SIG-M5 (cell line): ENCODE measurements at places on chromosomes 6 and 20.

- no peak for DNase-seq
Measured at GRCh38 chr20:35040646-35041045, 52.0 kb downstream of the TRPC4AP start.

- DNase-seq: no peak
Measured at GRCh38 chr6:46612645-46613044, 40.0 kb downstream of the CYP39A1 start.

- no peak for DNase-seq
Measured at GRCh38 chr6:106373502-106374239, 13.2 kb downstream of the CRYBG1 start.

GRCh38 chr6:37699887-37700619 lies 2.4 kb upstream of the MDGA1 start:
- DNase-seq: no peak

GRCh38 chr6:37861452-37861851 lies 41.9 kb downstream of the ZFAND3 start:
- no peak for DNase-seq

GRCh38 chr6:125598422-125598821 lies 151.0 kb upstream of the HEY2 start:
- DNase-seq: peak; percentile 57

- no peak for DNase-seq
Measured at GRCh38 chr6:155110721-155111120, 115.6 kb downstream of the TIAM2 start.

GRCh38 chr6:157977176-157977804 lies 4.4 kb upstream of the SYNJ2 start:
- no peak for DNase-seq

DNA sequence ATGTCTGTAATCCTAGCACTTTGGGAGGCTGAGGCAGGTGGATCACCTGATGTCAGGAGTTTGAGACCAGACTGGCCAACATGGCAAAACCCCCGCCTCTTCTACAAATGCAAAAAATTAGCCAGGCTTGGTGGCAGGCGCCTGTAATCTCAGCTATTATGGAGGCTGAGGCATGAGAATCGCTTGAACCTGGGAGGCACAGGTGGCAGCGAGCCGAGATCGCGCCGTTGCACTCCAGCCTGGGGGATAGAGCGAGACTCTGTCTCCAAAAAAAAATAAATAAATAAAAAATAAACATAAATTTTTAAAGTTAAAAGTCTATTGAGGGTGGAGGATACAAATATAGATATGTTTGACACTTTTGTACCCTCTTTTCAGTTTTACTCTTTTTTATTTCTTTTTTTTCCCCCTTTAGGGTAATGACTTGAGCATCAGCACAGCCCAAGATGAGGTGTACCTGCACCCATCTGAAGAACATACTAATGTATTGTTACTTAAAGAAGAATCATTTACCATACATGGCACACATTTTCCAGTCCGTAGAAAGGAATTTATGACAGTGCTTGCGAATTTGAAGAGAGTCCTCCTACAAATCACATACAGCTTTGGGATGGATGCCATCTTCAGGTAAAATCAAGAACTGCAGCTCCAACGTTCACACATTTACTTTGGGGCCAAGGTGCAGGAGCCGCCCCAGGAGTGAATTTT lies 368.9 kb downstream of the LAMA2 start:
- no peak for DNase-seq

DNA sequence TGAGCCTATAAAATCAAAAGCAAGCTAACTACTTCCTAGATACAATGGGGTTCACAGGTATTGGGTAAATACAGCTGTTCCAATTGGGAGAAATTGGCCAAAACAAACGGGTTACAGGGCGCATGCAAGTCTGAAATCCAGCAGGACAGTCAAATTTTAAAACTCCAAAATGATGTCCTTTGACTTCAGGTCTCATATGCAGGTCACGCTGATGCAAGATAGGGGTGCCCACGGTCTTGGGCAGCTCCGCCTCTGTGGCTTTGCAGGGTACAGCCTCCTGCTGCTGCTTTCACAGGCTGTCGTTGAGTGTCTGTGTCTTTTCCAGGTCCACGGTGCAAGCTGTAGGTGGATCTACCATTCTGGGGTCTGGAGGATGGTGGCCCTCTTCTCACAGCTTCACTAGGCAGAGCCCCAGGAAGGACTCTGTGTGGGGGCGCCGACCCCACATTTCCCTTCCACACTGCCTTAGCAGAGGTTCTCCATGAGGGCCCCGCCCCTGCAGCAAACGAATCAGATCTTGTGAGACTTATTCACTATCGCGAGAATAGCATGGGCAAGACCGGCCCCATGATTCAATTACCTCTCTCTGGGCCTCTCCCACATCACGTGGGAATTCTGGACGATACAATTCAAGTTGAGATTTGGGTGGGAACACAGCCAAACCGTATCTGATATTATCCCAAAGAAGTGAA lies 11.9 kb upstream of the SMIM29 start:
- DNase-seq: no peak

DNA sequence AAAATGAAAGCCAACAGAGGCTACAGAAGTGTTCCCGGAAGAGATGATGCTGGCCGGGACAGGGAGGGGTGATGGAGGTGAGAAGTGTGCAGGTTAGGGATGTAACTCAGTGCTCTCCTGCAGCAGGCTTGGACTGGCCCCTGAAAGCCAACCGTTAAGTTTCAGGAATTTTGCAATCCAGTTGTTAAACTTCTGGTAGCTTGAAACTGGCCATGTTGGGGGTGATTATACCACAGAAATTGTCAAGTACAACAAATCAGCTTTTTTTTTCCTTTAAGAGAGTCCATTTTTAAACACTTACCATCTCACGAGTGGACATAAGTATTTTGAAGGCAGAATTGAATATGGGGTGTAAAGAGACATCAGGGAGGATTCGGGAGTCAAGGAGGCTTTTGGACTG lies 8.8 kb upstream of the SIRPB1 start:
- no peak for DNase-seq

GRCh38 chr6:133166766-133167165 lies 74.4 kb upstream of the EYA4 start:
- no peak for DNase-seq

DNA sequence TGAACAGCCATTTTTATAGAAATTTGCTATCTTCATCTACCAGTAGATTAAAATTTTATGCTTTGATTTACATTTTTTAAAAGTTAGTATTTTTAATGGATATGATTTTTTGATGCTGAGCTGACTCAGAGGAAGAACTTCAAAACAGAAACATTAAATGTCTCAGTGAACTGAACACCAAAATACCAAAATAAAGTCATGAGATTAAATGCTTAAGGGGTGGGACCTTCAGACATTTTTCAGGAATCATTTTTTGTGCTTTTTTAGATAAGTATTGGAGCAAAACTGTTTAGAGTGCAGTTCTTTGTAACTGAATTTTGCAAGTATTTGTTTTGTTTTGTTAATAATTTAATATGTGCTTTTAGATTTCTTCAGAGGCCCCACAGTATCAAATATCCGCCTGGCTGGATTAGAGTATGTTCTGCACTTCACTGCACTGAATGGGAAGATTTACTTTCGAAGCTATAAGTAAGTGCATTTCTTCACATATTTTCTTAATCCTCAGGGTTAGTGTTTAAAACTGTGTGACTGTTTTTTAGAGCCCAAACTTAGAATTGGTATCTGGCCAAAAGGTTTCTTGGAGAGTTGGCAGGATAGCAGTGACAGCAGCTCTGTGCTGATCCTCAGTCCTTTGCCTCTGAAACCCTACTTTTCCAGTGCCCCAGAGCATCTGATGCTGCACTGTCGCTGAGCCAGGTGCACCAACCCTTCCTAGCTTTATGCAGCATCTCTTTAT lies 33.7 kb downstream of the RPF2 start:
- DNase-seq: no peak

GRCh38 chr20:23446505-23446904 lies 6.2 kb downstream of the CST11 start:
- no peak for DNase-seq

DNA sequence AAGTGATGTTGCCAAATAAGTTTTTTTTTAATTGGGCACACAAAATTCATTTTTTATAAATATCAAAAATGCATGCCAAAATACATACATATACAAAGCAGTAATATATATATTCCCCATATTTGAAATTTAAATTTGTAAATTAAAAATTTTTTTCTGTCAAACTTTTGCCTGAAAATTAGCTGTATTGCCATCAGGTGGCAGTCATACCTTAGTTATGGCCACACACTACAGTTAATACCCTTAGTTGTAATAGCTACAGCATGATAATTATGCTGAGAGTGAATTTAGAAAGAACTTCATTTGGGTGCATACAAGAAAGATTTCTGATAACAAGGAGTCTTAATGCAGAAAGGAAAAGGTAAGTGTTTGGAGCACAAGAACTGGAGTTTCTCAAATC lies 46.2 kb upstream of the SDHAF4 start:
- DNase-seq: no peak

DNA sequence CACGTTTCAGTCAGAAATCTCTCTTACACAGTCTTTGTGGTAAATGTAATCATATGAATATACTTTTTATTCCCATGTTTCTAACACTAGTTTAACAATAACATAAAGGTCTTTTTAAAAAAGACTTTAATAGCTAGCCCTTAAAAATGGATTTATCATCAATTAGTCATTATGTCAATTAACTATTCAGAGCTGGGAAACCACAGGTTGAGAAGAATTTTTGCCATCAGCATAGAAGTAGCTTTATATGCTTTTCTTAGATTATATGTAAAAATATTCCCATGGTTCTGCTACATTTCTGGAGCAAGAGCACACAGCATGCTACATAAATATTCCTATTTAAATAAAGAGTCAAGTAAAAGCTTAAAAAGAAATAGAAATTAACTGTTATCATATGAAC lies 35.5 kb downstream of the ASCC3 start:
- no peak for DNase-seq

GRCh38 chr6:6025736-6026135 lies 19.0 kb upstream of the NRN1 start:
- no peak for DNase-seq

GRCh38 chr6:131565056-131565455 lies 8.0 kb upstream of the ARG1 start:
- DNase-seq: no peak

DNA sequence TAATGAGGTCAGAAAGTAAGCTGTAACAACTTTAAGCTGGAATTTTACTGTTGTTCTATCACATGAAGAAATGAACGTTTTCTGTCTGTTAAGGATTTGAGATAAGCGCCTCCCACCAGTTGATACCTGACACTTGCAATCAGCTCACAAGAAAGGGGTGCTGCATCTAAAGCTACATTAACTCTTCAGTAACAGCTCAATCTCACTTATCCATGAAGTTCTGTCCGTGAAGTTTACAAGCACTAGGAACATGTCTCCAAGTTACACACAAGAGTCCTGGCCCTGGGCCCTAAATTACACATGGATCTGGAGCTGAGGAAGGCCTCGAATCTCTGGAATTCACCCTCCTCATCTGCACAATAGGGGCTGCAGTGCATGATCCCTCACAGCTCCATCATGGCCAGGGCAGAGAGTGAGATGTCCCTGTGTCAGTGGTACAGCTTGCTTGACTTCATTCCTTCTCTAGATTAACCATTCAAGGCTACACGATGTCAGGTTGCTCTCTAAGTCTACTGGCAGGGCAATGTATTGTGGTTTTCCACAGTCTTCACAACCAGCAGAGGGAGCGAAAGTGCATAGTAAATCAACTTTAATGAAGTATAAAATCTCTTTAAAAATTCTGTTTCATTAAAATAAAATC lies 182.4 kb upstream of the MCHR2 start:
- DNase-seq: no peak

- DNase-seq: no peak
Measured at GRCh38 chr6:118152524-118152923, 245.5 kb downstream of the SLC35F1 start.

GRCh38 chr6:10800810-10801209 lies 37.5 kb downstream of the MAK start:
- no peak for DNase-seq

- no peak for DNase-seq
Measured at GRCh38 chr6:23875006-23875405, 251.0 kb upstream of the NRSN1 start.

- peak; percentile 73 for DNase-seq
Measured at GRCh38 chr20:36098364-36098763, 56.2 kb upstream of the EPB41L1 start.

GRCh38 chr6:159212525-159213280 lies 43.5 kb downstream of the FNDC1 start:
- no peak for DNase-seq

DNA sequence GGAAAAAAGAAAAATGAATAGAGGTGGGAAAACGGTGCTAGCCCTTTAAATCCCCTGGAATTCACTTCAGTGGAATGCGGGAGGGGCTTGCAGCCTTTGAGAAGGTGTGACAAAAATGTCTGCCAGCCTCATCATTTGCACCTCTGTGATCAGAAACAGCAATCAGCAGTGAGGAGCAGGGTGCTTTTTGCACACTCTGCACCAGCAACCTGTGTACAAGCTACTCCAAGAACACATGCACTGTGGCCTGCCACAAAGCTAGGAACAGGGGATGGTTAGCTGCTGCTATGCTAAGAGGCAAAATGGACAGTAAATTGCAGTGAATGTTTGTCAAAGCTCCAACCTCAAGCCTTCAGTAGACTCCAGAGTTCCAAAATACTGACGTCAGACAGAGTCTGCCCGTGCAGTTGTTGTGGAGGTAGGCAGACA lies 29.7 kb downstream of the GINS1 start:
- DNase-seq: no peak

DNA sequence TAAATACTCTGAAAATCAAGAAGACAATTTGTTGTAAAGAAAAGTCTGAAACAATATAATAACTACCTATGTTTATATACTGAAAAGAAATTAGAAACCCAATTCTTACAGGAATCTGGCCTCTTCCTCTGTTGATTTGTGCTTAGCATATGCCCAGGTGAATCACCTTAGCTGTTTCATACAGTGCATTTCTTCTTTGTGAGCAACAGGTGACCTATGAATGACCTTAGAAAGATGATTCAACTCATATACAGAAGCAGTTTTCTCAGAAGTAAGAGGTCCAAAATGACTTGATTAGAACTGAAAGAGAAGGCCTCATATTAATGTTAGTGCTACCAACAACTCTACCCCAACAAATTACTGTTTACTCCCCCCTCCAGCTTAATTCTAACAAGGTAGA lies 419.5 kb upstream of the ID4 start:
- no peak for DNase-seq

- DNase-seq: no peak
Measured at GRCh38 chr20:36604952-36605398, 604 bp upstream of the RAB5IF start.

- DNase-seq: no peak
Measured at GRCh38 chr6:33288141-33288920, 708 bp downstream of the WDR46 start.

DNA sequence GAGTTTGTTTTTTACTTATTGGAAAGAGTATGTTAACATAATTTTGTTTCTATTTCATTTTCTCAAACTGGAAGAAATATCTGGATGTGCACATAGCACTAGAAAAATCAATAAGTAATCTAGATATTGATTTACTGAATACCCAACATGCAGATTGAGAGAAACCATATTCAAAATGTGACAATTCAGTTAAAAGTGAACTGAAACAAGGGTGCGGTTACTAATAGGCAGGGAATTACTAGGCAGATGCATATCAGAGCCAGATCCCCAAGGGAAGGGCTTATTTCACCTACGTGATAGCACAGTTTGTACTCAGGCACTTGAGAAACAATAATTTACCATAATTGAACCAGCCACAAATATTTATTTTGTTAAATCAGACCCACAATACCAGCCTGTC lies 493.1 kb upstream of the FLRT3 start:
- no peak for DNase-seq
